ENCODE measurements at places on chromosomes 2 and 18.

DNA sequence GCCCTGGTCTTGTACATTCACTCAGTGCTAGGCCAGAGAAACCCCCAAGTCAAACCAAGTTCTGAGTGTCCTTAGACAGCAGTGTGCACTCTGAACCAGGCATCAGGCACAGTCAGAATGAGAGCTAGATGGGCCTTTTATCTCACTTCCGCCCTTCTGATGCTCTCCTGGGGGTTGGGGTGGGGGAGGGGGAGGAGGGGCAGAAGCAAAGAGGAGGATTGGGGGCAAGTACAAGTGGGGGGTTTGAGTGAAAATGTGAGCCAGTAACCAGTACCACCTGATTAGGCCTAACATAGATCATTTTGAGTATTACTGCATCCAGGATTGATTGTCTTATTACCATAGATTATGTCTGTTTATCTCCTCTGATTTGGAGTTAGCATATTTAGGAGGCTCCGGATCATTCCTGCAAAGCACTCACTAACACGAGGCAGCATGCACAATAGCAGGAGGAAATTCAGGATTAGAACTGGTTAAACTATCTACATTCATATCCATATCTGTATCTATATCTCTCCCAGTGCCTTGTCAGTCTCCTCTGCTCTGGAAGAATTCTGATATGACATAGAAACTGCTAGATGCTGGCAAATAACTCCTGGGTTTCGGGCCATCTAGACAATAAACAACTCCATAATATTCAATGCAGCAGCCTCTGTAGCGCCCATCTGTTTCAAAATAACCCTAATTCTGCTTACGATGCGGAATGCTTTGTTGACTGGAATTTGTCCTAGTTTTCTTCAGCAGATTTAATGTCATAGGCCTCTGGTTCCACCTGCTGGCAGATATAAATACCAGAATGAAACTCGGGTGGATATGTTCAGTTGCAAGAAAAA is 149.1 kb downstream of the RHBDD1 start:
- DNase-seq, result peak; percentile 46

DNA sequence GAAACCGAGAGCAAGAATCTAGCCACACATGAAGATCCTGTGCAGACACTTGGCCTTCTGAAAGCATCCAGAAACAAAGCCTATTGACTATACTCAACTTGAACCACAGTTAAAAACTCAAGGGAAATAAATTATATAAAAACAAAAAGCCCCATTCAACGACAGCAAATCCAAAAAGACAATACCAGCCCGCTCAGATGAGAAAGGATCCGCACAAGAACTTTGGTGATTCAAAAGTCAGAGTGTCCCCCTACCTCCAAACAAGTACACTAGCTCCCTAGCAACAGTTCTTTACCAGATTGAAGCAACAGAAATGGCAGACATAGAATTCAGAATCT is 163.2 kb downstream of the WDPCP start:
- DNase-seq, result no peak

DNA sequence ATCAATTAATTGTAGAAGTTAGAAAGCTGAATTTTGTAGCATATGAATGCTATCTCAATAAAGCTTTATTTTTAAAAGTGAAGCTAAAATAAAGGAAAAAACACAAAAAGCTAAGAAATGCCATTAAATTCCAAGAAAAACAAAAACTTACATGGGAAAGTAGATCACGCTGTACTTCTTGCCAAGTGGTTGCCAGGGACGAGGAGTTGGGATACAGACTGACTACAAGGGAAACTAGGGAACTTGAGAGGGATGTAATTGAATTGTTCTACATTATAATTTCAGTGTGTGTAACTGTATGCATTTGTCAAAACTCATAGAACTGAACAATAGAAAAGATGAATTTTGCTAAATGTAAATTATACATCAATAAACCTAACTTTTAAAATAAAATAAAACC is 108.1 kb downstream of the DYM start:
- DNase-seq, result no peak

DNA sequence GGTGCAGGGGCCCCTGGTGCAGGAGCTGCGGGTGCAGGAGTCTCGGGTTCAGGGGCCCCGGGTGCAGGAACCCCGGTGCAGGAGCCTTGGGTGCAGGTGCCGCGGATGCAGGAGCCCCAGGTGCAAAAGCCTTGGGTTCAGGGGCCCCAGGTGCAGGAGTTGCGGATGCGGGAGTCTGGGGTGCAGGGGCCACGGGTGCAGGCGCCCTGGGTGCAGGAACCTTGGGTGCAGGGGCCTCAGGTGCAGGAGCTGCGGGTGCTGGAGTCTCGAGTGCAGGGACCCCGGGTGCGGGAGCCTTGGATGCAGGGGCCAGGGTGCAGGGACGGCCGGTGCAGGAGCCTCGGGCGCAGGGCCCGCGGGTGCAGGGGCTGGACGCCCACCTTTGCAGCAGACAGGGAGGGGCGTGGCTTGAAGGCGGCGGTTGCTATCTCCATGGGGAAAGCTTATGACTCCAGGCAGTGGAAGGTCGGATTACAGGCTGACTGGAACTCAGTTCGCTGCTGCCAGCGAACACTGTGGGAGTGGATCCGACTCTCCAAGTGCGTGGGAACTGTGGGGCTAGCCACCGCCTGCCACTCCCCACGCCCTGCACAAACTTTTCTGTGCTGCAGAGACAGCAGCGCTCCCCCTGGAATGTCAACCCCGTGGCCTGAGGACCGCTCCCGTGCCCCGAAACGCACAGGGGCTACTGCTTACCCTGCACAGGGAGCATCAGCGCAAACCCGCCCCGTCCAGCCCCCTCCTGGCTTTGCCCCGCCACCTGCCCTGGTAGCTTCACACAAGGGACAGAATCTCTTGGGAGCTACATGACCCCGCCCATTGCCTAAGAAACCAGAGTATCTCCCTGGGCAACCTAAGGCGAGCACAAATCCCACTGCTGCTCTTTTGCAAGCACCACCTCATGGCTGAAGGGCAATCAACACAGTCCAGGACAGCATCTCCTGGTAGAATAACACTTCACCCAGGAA is 40.3 kb downstream of the COPS9 start:
- no peak for DNase-seq
